ENCODE measurements at places on chromosomes 3 and 15. TPM values are rescaled to one million over a fixed set of nuclear protein-coding genes. Genes with fewer than 3 reads are reported as not detected.

Gene CAV3
- total RNA-seq, result not detected

Gene TMEM89
- not detected for total RNA-seq

Gene IL16
- 0.40 TPM for total RNA-seq

Gene ADGRG7
- 52.7 TPM for total RNA-seq

Gene DZIP1L
- total RNA-seq, result 26.0 TPM
